ENCODE measurements at places on chromosomes 3 and 15.

DNA sequence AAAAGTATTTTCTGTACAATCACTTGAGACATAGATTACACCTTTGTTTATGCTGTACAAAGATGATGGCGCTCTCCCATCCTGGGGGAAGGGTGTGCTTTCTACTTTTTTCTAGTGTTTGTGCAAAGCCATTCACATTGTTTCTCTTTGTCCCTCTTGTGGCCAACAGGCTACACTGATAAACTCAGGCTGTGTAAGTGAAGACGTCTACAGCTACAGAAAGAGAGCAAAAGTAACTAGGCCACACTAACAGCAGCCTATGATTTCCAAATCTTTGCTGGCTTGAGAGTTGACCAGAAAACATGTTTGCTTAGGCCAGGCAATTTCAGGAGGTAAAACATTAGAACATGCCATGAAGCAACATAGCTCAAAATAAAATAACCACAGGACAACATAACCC, 75.1 kb downstream of the FOXB1 start:
- no peak for DNase-seq

- DNase-seq: peak; percentile 72
Observed at GRCh38 chr3:141401573-141402475, 33.5 kb downstream of the ZBTB38 start.

GRCh38 chr3:124650798-124651197, 79.5 kb upstream of the UMPS start:
- DNase-seq: no peak

- no peak for DNase-seq
Observed at GRCh38 chr15:43086551-43086950, 19.3 kb downstream of the UBR1 start.

DNA sequence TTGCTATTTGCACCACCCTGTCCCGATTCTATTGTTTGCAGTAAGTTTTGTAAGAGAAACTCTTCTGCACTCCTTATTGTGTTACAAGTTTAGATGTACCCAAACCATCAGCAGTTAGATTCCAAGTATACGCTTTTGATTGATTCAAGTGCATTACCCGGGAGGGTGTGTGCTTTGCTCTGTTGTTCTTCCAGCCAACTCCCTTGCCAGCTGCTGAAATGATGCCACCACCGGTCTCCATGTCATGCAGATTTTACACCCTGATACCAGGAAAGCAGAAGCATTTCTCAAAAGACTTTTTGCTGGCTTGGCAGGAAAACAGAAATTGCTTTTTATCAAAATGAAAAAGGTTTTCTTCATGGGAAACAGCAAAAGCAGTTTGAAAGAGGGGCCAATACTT, 1006.6 kb upstream of the CFAP20DC start:
- no peak for DNase-seq

- DNase-seq: no peak
Observed at GRCh38 chr15:65783872-65784271, 8.2 kb downstream of the DENND4A start.

DNA sequence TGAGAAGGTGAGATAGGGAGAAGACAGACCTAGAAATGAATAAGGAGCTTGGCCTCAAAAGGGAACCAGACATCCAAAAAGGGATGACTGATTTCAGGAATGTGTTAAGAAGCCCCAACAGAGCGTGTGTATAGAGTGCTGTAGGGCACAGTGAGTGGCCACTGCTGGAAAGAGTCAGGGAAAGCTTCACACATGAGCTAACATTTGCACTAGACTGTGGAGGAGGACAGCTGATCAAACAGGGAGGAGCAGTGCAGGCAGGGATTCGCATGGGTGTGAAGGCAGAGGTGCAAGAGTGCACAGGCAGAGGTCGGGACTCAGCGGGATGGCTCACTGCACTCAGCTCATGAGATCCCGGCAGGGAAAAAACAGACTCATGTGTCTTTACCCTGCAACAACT, 61.8 kb downstream of the NPTN start:
- no peak for DNase-seq

DNA sequence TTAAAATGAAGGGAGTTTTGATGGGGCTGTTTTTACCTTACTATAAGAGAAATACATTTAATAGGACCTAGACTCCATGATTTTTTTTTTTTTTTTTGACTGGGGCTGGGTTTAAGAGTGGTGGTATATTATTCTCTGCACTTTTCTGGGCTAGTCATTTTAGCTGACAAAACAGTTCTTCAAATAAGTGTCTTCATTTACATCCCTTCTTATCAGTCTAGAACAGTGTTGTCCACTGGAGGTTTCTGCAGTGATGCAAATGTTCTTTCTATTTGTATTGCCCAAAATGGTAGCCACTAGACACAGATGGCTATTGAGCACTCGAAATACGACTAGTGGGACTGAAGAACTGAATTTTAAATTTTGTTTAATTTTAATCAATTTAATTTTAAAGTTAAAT, 37.2 kb downstream of the KLHL18 start:
- DNase-seq: no peak

DNA sequence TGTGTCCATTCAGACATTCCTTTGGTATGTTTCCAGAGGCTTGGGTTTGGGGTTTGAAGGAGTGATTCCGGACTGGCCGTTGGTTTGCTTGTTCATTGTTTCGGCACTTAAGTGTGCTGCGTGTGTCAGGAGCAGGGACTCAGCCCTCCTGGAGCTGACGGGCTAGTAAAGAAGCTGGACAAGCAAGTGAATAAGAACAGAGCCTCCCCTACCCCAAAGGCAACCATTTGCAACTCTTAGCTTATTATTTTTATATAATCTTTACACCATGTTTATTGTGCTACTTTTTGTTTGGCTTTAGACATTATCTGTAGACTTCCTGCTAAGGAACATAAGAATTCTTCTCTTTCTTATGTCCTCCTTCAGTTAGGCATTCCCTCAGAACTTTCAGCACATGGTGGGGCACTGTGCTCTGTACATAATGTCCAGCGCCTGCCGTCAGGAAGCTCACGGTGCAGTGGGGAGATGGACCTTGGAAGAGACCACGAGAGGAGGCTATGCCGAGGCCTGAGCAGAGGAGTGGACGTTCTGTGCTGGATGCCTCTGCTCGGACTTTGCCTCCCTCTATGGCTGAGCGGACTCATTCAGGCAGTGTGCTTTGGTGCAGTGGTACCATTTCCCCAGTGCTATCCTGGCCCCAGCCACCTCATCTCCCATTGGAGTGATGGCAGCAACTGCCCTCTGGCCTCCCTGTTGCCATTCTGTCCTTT, 65.4 kb downstream of the EEFSEC start:
- no peak for DNase-seq

GRCh38 chr3:180678231-180678630, 1.1 kb downstream of the CCDC39 start:
- no peak for DNase-seq

- DNase-seq: no peak
Observed at GRCh38 chr3:125287248-125287647, 74.7 kb upstream of the SLC12A8 start.

DNA sequence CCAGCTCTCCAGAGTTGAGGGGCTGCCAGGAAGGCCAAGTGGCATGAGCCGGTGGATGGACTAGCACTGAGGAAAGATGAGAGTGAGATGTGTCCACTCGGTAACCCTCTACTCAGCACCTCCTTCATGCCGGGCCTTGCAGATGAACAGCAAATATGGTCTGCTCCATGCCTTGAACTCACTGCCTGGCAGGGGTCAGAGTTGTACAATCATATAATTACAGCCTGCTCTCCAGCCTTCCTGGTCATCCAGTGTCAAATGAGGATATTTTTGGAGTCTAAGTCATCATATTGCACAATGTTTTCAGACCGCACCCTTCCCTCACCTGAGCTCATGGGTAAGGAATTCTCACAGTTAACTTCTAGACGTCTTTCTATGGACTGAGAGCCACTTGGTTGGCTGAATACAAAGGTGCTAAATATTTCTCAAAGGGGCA, 4.9 kb downstream of the MGLL start:
- peak; percentile 73 for DNase-seq

DNA sequence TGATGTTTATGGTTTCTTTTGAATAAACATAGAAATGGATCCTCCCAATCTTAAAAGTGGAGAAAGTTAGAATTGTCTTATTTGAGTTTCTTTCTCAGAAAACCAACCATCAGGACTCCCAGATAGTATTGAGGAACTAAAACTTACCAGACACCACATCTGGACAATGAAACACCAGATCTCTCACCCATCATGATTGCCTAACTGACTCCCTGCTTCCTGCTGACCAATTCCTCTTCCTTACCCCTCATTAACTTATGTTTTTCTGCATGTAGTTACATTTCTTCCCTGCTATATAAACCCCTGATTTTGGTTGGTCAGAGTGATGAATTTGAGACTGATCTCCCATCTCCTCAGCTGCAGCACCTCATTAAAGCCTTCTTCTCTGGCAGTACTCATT, 242.0 kb upstream of the SETMAR start:
- DNase-seq: no peak

GRCh38 chr15:43253431-43254403, 13.0 kb downstream of the TGM5 start:
- peak; percentile 42 for DNase-seq

DNA sequence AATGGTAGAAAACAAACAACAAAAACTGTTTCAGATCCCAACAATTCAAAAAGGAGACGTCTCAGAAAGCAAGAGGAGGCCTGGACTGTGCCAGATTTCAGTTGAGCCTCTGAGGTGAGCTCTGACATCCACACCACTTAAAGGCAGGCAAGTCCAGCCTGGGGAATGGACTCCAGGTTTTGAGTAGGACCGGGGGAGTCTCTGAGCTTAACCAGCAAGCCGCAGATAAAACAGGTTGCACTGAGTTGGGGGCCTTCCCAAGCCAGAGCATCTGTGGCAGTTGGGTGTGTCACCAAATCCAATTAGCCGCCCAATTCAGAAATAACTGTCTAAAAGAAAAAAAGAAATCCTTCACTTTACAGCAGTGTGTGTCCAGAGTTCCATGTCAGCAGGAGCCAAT, 54.7 kb downstream of the OXNAD1 start:
- DNase-seq: no peak

- DNase-seq: no peak
Observed at GRCh38 chr15:49239105-49239504, 69.1 kb downstream of the GALK2 start.

- no peak for DNase-seq
Observed at GRCh38 chr3:73270839-73271483, 209.5 kb downstream of the EBLN2 start.

GRCh38 chr15:37072181-37072580, 28.2 kb downstream of the MEIS2 start:
- no peak for DNase-seq

DNA sequence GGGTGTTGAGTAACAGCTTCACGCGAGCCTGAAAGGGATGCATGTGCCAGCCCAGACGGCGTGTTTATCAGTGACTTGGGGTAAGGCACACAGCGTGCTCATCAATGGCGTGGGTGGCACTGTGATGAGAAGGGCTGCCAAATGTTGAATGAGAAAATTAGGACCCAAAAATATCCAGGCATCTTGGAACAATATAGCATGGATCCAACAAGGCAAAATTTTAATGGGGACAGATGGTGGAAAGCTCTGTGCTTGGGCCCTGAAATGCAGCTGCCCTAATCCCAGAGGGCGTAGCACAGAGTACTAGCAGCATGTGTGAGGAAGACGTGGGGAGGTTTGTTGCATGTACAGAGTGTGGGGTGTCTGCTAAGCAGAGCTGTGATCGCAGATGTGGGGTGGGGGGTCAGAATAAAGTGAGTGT, 48.9 kb downstream of the SSUH2 start:
- DNase-seq: peak; percentile 29

GRCh38 chr3:195059006-195059350, 212.0 kb downstream of the XXYLT1 start:
- DNase-seq: no peak

DNA sequence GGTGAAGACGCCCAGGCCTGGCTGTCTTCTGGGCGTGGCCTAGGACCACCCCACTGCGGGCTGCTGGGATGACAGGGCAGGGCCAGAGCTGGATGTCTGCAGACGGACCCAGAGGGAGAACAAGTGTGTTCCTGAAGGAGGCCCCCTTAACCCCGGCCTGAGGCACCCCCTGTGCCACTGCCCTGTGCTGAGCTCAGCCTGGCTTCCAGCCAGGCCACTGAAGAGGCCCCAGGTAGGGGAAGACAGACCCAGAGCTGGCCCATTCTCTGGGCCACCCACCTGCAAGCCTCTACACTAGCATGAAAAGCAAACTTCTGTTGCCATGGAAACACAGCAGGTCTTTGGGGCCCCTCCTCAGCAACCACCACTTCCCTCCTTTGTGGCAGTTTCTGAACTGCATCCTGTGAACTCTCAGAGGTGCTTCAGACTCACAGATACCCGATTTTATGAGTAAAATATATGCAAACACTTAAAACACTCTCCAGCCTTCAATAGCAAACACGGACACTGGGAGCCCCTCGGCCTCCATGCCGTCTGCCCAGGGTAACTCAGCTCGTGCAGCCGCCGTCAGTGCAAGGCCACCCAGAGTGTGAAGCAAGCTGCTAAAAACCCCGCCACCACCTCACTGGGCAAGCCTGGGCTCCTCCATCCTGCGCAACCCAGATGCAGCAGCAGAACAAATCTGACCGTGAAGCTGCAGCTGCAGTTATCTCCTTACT, 42.5 kb downstream of the CMTM6 start:
- peak; percentile 67 for DNase-seq

DNA sequence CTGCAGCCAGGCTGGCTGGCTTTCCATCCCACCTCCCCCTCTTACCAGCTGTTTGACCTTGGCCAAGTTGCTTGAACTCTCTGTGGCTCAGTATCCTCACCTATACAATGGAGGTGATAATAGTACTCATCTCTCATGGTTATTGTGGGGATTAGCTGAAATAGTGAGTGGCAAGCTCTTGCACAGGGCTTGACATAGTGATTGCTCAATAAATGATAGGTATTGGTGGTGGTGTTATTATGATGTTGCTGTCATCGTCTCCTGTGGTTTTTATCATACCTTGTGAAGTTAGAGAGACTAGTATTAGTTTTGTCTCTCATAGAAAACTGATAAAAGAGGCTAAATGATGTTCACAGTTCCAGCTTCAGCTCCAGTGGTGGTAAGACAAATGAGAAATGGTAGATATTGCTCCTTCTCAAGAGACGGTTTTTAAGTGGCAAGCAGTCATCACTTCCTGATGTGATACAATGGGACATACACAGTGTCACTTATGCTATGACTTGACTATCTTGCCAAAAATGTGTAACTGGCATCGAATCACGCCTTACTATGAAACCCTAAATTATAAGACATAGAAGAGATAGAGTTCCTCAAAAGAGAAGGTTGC, 12.1 kb upstream of the UBE2E1 start:
- no peak for DNase-seq

DNA sequence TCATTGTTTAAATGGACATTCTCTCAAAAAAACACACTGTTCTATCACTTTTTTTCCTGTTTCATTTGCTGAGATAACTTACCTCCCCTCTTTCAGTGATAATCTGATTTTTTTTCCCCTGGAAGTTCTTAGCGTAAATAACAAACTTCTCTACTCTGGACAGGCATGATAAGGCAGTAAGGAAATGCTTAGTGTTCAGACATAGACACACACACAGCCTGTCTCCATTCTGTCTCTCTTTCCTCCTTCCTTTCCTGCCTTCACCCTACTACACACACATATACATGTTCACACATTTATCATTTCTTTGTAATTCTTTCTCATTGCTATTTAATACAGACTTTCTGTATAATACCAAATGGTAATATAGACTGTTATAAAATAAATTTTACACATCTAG, 470.8 kb upstream of the ROBO1 start:
- DNase-seq: no peak

- no peak for DNase-seq
Observed at GRCh38 chr3:183295211-183295610, 42.2 kb downstream of the B3GNT5 start.
